Activated CD4-positive, alpha-beta T cell treated with anti-CD3 and anti-CD28 coated beads for 24 hours (primary cell): ENCODE measurements at places on chromosomes 4 and X.
A peak's percentile ranks its signal among the peaks of the same experiment; 100 is the strongest.

DNA sequence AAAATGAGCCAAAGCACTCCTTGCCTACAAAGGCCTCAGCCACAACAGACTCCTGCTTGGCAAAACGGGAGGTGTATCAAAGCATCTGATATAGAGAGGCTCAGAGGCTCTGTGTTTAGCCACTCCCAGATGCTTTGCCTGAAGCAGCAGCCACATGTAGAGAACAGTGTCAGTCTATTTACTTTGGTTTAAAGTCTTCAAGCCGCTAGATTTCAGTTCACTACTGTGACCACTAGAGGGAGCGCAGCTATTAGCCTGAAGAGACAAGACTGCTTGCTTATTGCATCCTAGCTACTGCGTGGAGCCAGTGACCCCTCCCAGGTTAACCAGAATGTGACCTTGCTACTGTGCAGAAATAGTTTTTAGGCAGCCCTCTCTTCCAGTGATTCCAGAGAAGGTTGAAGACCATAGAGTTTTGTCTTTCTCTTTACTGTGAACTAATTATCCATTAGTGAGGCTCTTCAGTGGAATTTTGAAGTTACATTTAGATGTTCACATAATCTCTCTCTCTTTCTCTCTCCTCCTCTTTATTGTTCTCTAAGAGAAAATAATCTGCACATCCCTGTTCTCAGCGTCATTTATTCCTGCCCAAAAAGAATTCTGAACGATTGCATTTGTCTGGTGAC, 39.3 kb downstream of the BMP3 start:
- peak; percentile 21 for DNase-seq

GRCh38 chr4:26751838-26752237, 108.8 kb upstream of the STIM2 start:
- DNase-seq = no peak

- DNase-seq = no peak
Measured at GRCh38 chrX:13253223-13253622, 66.6 kb downstream of the ATXN3L start.

DNA sequence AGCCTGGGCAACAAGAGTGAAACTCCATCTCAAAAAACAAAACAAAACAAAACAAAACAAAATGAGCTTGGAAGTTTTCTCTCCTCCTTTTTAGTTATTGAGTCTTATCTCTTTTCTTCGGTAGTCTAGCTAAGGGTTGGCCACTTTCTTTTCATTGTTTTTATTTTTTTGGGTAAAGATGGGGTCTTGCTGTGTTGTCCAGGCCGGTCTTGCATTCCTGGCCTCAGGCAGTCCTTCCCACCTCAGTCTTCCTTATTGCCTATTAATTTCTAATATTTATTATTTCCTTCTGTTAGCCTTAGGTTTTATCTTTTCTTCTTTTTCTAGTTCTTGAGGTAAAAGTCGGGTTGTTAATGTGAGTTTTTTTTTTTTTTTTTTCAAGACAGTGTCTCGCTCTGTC, 16.4 kb downstream of the METAP1 start:
- DNase-seq = no peak

DNA sequence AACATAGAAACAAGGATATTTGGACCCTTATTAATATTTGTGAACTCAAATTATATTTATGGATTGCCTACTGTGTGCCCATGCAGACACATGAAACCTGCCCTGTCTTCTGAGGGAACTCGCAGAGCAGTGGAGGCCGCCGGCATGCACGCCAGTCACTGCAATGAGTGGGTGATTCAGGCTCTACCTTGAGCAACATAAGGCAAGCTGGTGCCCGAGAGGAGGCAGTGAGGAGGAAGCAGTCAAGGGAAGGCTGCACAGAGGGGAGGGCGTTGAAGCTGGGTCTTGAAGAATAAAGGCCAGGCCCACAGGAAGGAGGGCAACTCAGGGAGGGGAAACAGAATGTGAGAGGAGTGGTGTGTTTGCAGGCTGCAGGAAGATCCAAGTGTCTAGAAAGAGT, 52.8 kb downstream of the PPEF2 start:
- DNase-seq = no peak

DNA sequence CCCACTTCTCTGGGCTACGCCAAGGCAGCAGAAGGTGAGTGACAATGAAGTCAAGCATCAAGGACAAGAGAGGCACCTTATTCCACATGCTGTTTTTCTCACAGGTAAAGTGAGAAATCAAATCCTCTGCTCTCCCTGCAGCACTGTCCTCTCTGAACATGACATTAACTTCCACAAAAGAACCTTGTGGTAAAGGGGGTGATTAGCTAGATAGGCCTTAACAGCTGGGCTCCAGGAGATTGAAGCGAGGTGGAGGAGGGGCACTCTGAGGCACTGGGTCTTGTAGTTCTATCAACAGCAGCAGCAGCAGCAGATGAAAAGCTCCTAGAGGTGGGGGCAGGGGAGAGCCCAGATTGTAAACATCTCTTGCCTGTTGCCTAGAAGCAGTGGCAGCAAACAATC, 96.8 kb upstream of the CXXC4 start:
- DNase-seq = no peak

GRCh38 chrX:16113978-16114565, 9.3 kb upstream of the GRPR start:
- DNase-seq = no peak

DNA sequence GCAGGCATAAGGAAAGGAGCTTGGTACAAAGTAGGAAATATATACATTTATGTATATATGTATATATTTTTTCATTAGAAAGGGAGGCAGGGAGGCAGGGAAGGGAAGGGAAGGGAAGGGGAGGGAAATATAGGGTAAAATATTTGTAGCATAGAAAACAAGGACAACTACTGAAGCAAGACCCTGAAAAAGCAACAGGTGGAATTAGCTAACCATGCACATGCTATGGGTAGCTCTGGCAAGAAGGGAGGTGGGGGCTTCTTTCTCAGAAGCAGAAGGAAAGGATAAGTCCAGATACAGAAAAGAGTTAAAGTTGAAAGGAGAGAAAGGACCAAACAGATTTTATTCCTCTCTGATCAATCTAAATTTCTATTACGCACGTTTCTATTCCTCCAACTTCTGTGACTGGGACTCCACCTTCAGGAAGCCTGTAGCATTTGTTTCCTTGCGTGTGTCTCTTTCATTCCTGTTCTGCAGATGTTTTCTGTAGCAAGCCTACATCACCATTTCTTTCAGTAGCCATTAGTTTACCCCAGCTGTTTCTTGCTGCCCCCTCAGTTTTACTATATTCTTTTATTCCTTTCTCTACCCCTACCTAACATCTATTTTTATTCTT, 82.9 kb downstream of the OR13H1 start:
- no peak for DNase-seq

- DNase-seq = no peak
Measured at GRCh38 chr4:13483136-13483767, 888 bp downstream of the RAB28 start.

GRCh38 chr4:134906404-134907023, 704.9 kb upstream of the PABPC4L start:
- DNase-seq = no peak

GRCh38 chrX:34381241-34381640, 249.1 kb upstream of the FAM47A start:
- DNase-seq = no peak

GRCh38 chr4:140652601-140653000, 83.8 kb upstream of the UCP1 start:
- no peak for DNase-seq

DNA sequence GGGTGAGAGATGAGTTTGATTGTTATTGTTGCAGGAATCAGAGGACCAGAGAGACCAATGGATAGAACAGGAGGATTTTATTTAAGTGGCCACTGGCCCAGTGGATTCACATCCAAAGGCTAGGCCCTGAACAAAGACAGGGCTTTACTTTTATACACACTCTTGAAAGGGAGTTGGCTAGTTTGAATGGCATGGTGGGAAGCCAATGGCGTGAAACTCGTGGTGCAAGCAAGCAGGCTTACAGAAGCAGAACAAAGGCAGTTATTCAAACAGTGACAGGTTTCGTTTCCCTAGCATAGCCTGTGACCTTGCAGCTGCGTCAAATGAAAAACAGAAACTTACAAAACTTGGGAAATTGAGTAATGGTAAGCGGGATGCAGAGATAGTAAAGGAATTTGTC, 110.2 kb upstream of the PRDX4 start:
- DNase-seq = no peak

- no peak for DNase-seq
Measured at GRCh38 chr4:176236946-176237345, 32.1 kb downstream of the ASB5 start.

- no peak for DNase-seq
Measured at GRCh38 chr4:141158219-141158618, 24.9 kb upstream of the RNF150 start.

- DNase-seq = no peak
Measured at GRCh38 chr4:118742050-118742449, 56.9 kb downstream of the METTL14 start.

GRCh38 chr4:48017108-48017571, 568 bp downstream of the NIPAL1 start:
- peak; percentile 45 for DNase-seq

DNA sequence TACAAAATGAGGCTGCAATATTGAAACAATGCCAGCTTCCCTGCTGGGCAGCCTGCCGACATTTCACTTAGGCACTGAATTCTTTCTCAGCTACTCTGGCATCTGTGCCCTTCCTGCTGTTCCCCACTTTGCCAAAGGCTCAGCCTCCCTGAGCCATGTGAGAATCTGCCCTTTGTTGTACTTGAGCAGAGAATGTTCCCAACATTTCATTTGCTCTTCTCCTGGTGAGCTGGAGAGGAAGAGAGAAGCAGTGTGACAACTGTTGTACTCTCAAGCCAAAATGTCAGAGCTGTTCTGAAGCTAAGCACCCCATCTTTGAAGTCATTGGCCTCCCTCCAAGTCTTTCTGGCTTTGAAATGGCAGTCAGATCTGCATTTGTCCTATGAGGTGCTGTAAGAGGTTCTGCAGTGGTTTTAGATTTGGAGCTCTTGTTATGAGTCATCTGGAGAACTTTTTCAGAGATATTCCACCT, 32.5 kb downstream of the LANCL3 start:
- DNase-seq = no peak

DNA sequence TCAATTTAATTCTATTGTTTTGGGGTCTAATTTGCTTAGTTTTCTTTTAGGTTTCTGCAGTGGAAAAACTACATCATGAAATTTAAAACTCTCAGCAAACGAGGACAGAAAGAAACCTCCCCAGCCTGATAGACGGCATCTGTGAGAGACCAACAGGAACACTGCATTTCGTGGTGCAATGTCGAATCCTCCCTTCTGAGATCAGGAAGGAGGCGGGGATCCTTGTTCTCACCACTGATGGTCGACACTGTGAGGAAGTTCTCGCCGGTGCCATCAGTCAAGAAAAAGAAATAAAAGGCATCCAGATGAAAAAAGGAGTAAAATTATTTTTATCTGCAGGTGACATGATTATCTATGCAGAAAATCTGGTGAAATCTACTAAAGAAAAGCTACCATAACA, 16.5 kb downstream of the GAK start:
- no peak for DNase-seq

GRCh38 chrX:16386126-16386525, 218.8 kb downstream of the MAGEB17 start:
- DNase-seq = no peak

GRCh38 chr4:151908201-151908600, 147.4 kb upstream of the GATB start:
- no peak for DNase-seq

- no peak for DNase-seq
Measured at GRCh38 chrX:23742174-23742696, 841 bp downstream of the ACOT9 start.

DNA sequence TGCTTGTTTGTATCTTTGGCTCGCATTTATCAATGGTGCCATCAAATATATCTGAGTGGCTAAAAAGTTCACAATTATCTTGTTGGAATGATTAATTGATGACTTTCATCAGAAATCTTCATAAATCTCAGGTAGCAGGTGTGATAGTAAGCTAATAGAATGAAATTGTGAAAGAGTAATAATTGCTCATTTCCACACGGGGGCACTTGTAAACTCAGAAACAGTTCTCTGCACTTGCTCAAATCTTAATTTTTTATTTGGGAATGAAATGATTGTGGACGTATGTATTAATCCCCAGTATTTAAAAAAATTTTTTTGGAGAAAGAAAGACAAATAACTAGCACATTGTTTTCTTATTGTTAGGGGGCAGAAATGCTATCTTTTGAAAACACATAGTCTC, 132.8 kb downstream of the DTHD1 start:
- DNase-seq = no peak

- DNase-seq = no peak
Measured at GRCh38 chrX:64097891-64098290, 107.6 kb downstream of the AMER1 start.

- no peak for DNase-seq
Measured at GRCh38 chrX:110691446-110691845, 104.2 kb downstream of the CHRDL1 start.

DNA sequence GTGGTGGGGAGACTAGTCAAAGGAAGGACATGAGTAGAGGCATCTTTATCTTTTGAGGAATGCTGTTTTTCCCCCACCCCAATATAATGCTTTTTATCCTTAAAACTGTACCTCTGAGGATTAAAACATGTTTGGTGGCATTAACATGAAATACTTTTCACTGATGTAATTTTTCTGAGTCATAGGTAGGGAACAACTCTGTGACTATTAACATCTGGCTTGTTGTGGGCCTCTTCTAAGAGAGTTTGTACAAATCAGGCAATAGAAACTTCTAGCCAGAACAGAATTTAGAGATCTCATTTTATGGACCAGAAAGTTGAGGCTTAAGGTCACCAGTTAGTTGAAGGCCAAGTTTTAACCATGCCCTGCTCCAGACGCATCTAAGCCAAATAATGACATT, 207.6 kb downstream of the SOX3 start:
- DNase-seq = no peak

DNA sequence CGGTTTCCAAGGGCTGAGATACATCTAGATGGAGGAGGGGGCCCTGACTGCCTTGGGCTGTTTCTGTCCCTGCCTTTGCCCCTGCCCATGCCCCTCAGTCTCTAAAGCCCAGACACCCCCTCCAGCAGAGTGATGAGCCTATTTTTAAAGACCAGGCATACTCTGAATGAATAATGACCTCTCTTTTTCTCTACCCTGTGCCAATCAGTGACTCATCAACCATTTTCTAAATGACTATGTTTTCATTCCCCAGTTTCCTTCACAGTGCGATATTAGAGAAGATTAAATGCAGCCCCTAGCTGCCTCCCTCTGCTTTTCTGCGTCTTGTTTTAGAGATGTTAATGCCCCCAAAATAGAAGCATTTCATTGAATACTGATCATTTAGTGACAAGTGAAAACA, 15.5 kb upstream of the NHS start:
- DNase-seq = no peak

DNA sequence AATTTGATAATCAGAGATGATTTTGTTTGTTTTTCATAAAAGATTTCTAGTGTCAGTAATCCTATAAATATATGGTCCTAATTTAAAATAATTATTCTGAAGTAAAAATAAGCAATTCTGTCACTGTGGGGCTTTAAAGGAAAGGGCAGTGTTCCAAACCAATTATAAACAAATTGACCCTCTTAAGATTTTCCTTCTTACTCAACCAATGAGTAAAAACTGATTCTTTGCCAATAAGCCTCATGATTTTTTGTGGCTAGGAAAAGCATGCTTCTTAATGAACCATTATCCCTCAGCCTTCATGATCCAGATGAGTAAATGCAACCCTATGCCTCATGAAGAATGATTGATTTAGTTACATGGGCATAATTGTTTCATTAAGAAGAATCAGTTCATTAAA, 1010.4 kb downstream of the ADGRL3 start:
- DNase-seq = no peak
